Head of caudate nucleus (tissue), 42 donors: ENCODE measurements at places on chromosomes 5 and 9.

DNA sequence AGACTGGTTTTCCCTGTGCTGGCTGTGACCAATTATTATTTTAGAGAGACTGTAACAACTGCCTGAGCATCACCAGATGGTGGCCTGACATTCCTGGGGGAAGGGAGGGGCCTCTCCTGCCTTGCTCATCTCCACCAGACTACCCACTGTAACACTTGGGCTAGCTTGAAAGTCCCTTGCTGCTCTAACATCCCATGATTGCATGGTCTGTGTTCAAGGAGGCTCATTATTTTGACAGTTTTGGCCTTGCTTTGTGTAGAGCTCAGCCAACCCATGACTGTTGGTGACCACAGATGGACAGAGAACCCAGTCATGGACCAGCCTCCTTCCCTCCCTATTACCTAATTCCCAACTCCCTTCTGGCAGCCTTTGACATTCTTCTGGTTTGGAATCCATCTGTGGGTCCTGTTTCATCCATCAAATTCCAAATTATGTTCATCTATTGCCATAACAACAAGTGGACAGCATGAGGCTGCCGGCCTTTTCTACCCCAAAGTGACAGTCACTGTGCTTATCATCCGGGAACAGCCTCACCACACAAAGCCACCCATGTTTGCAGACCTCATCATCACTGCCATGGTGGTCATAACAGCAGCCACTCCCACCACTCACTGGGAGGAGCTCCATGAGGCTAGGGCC, 49.0 kb upstream of the ICE1 start:
- no peak for DNase-seq

- DNase-seq: no peak
Observed at GRCh38 chr5:57482671-57483106, at the start of gene ACTBL2. TSS of gene ACTBL2 (minus strand) at chr5:57482811. CDS start at chr5:57482707, 104 bp downstream.

DNA sequence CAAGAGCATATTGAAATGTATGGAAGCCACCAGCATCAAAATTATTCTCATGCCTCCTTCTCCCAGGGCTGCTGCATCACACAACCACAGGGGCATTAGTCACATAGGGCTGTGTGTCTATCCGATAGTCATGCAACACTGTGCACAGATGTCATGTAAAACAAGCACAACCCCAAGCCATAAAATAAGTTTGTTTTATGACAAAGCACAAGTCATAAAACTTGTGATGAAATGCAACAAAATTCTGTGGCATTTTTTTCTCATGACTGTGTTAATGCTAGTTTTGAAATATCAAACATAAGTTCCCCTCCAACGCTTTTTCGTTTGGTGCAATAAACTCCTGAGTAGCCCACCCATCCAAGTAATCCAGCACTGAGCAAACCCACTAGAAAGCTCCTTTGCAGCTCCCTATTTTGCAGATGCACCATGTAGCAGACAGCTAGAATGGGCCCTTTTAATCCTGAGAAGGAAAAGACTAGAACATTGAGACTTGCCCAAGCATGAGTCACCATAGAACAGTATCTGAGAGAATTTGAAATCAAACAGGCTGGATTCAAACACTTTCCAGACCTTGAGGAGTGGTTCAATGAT, 93.3 kb upstream of the ZNF366 start:
- no peak for DNase-seq

DNA sequence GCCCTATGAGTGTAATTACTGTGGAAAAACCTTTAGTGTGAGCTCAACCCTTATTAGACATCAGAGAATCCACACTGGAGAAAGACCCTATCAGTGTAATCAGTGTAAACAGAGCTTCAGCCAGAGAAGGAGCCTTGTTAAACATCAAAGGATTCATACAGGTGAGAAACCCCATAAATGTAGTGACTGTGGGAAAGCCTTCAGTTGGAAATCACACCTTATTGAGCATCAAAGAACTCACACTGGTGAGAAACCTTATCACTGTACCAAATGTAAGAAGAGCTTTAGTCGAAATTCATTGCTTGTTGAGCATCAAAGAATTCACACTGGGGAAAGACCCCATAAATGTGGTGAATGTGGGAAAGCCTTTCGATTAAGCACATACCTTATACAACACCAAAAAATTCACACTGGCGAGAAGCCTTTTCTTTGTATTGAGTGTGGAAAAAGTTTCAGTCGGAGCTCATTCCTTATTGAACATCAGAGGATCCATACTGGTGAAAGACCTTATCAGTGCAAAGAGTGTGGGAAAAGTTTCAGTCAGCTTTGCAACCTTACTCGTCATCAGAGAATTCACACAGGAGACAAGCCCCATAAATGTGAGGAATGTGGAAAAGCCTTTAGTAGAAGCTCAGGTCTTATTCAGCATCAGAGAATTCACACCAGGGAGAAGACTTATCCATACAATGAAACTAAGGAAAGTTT, 9.9 kb downstream of the ZNF189 start:
- DNase-seq: no peak

- DNase-seq: no peak
Observed at GRCh38 chr9:38371495-38371894, 21.0 kb upstream of the ALDH1B1 start.

GRCh38 chr9:6449086-6449485, 36.1 kb downstream of the UHRF2 start:
- DNase-seq: no peak

DNA sequence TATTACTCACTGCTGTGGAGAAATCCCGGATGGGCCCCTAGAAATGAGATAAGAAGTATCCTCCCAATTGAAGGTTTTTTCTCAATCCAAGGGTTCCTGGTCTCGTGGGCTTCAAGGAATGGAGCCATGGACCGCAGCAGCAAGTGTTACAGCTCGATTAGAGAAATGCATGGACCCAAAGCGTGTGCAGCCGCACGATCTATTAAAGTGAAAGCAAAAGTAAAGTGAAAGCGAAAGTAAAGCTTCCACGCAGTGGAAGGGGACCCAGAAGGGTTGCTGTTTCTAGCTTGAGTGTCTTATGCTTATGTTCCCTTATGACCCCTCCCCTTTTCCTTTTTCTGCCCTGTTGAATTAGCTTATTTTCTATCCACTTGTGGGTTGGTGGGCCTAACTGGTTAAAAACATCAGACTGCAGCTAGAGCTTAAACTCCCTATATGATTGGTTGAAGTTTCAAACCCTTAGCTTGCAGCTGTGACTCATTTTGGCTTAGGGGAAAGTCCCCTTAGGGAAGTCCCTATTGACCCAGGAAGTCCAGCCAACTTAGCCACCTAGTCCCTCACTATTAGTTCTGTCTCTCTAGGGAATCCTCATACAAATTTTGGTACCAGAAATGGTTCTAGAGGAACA, 1111.8 kb downstream of the TAF11L14 start:
- DNase-seq: no peak

DNA sequence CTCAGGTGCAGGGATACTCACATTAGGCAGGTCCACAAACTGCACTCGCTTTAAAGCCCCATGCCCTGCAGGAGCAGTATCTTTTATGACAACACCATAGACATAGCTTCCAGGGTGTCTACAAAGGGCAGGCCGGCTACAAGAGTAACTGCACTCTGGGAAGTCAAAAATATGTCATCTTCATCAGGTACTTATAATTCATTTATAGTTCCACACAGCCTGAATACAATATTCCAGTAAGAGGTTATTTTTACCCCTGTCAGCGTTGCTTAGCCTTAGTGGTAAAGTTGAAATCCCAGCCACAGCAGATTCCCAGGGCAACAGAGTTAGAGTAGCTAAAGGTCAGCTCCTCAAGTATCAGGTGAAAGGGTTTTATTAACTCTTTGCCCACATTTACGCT, 82.3 kb upstream of the ITGA2 start:
- DNase-seq: no peak

- DNase-seq: no peak
Observed at GRCh38 chr5:89556215-89556913, 673.4 kb upstream of the MEF2C start.

- DNase-seq: no peak
Observed at GRCh38 chr9:12689233-12689632, 4.0 kb upstream of the TYRP1 start.

GRCh38 chr5:113450929-113451328, 16.1 kb upstream of the TSSK1B start:
- no peak for DNase-seq

- DNase-seq: peak; percentile 10
Observed at GRCh38 chr9:19184144-19184917, 46.2 kb upstream of the DENND4C start.

DNA sequence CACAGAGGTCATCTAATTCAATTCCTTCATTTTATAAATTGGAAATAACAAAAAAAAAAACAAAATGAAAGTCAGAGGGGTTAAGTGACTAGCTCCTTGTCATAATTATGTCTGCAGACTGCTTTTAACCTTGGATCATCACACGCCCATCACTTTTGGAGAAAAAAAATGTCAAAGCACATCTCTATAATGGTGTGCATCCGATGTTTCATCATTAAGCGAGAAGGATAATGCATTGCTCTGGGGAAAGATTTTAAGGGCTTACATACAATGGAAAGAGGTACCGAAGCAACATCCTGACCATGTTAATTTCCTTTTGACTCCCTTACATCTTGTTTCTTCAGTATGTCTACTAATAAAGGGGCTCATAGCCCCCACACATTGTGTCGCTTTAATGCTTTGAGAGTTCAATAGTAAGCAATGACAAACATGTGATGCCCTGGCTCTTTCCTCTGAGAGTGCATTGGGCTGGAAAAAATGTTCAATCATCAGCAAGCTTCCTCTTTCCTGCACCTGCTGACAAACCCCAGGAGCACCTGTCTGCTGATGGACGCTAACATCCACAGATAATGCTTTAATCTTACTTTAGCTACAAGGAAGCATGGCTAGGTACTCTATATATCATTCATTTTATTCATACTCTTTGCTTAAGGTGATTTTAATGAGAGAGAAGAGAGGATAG, 242.2 kb downstream of the SMARCA2 start:
- DNase-seq: no peak

- no peak for DNase-seq
Observed at GRCh38 chr9:107078061-107078460, 205.0 kb upstream of the RAD23B start.

DNA sequence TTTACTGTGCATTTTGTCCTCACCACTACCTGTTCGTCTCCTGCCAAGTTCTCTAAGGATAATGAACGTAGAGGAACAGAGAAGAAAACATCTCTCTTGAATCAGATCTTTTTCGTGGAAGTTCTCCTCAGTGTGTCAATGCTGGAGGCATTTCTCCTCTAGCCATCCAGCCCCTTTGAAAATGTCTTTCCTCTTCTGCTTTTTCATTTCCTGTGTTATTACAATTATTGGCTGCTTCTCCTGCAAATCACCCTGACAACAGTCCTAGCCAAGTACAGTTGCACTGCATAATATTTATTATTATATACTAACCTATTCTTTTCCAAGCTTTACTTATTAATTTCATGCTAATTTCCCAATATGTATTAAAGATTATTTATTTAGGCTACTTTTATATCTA, 61.8 kb upstream of the TRPM3 start:
- DNase-seq: no peak

GRCh38 chr5:164184158-164184557, 678.7 kb downstream of the MAT2B start:
- DNase-seq: no peak
